Osteoblast (primary cell): ENCODE measurements at places on chromosomes 7 and 10. TPM values are rescaled to one million over a fixed set of nuclear protein-coding genes. Genes with fewer than 3 reads are reported as not detected.

DNA sequence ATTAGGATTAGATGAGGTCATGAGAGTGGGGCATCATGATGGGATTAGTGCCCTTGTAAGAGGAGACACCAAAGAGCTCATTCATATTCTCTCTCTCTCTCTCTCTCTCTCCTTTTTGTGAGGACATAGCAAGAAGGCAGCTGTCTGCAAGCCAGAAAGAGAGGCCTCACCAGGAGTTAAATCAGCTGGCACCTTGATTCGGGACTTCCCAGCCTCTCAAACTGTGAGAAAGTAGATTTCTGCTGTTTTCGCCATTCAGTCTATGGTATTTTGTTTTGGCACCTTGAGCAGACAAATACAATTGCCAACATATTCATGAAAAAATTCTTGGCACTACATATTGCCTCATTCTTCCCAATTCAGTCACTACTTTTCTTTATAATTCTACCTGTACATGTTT lies 20.6 kb upstream of the ATAD1 start:
- DNase-seq: no peak

- DNase-seq: no peak
Measured at GRCh38 chr7:47948141-47948790, at the start of gene PKD1L1. Gene PKD1L1, minus strand, starts transcription at chr7:47948466. Its CDS starts 26 bp downstream, at chr7:47948440.

DNA sequence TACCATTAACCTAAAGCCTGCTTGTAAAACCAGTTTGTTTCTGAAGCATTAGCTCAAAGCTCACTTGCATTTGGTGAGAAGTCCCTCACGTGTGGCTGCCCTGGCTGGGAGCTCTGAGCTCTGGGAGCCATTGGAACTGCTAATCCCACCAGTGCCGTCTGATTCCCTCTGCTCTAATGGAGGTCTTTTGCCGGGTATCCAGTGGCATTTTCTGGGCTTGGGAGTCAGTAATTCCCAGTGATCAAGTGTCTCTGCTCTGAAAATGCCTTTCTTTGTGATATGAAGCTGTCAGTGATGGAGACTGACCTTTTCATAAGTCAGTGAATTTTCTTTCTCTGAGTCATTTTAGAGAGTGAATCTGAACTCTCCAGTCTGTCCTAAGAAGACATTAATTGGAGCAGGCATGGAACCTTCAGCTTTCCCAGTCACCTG lies 36.9 kb upstream of the FAM20C start:
- peak; percentile 86 for DNase-seq

DNA sequence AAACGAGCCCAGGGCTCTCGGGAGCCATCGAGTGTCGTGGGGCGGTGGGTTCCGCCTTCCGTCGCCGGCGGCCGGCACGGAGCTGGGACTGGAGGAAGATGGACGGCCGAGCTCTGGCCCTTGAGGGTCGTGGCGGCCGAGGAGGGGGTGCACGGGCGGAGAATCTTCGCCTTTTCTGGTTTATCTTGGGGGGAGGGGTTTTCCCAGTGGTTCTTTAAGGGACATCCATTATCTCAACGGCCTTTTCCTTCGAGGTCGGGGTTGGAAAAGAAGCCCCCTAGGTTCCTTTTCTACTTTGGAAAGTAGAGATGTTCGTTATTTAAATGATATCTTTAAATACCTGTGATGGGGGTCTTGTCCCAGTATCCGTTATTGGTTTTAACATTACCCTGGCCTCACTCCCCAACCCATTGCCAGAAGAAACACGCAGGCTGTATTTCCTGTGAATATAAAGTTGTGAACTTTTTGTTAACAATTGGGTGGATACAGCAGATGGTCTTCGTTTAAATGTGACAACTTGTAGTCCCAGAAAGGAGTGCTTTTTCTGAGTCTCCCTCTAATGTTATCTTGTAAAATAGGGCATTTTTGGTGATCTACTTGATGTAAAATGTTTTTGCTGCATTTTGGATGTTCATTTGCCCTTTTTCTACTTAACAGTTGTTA lies 765 bp downstream of the CCAR1 start:
- DNase-seq: peak; percentile 46

DNA sequence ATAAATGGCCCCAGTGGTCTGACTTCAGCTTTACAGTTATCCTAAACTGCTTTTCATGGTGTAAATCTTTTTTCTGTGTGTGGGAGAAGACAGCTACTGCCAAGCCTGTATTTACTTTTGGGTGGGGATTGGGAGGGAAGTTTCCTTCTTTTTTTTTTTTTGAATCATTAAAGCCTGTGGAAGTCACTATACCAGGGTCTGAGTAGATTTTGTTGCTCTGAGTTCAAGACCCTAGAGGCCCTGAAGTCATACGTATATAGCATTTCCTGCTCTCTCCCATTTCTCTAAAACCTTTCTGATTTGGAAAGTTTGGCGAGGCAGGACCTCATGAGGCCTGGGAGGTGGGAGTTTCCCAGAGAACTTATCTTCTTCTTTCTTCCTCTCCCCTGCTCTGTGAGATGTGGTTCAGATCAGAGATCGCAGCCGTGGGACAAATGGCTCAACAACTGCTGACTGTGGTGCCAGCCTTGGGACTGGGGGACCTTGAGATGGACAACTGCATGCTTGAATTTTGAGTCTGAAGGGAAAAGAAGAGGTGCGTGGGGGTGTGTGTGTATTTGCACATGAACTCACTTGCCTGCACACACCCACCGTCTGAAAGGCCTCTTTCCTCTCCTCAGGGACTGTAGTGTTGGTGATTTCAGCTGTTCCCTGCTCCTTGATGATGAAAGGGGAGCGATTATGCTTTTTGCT lies 18.1 kb downstream of the LRMDA start:
- DNase-seq: no peak

- DNase-seq: no peak
Measured at GRCh38 chr10:73444457-73444856, 11.1 kb upstream of the MSS51 start.

DNA sequence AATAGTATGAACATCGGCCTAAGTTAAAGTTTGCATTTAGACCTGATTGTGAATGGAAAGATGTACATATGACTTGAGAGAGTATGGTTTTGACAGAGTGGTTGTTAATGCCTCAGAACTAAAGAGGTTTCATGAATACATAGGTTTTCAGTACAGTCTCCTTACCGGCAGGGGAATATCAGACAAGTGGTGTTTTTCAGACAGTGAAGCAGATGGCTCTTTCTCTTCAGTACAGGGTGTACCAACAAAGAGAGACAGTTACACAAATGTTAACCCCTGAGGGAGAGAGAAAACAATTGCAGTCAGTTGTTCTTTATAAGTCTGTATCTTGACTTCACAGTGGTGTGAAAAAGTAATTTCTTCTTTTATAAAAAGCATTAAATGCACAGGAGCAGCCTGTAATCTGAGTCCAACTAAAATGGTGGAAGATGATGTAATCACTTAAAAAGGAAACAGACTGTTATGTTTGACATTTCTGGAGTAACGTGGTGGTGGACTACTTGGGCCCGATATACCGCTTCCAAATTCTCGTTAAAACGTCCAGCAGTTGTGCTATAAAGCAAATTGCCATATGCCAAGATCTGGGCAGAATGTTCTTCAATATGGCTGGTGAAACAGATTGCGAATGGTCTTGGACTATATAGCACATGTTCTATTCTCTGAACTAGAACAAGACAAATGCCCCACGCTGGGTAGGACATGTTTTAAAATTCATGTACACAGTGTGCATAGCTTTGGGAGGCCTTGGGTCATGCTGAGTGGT lies 69.2 kb downstream of the SDK1 start:
- no peak for DNase-seq

DNA sequence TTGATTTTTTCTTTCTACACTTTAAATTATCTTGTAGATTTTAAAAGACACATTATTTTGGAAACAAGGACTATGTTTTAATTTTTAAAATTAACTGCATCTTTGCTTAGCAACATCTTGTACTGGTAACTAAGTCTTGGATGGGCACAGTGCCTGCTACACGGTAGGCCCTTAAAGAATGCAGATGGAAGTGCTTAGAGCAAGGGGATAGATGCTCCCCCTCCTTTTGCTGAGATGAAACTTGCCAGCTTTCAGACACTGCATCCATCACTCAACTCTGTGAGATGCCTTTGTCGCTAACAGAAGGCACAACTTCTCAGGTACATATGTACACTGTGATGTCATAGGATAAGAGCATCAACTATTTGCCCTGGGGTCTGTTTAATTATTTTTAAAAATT lies 103.9 kb downstream of the LRRC18 start:
- no peak for DNase-seq

DNA sequence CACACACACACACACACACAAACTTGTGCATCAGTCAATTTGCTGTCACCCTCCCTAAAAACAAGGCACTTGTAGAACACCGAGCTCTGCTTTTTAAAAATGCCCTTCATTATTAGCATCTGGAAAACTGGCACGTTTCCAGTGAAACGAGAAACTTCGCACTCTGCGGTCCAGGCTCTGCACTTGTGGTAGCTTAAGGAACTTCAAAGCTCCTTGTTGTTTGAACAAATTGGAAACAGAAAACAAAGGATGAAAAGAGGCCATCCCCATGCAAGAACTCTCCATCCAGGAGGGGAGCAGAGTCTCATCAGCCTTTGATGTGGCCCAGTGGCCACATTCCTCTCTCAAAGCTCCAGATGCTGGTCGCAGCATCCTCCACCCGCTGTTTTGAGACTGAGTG lies 105.1 kb downstream of the C10orf90 start:
- no peak for DNase-seq

DNA sequence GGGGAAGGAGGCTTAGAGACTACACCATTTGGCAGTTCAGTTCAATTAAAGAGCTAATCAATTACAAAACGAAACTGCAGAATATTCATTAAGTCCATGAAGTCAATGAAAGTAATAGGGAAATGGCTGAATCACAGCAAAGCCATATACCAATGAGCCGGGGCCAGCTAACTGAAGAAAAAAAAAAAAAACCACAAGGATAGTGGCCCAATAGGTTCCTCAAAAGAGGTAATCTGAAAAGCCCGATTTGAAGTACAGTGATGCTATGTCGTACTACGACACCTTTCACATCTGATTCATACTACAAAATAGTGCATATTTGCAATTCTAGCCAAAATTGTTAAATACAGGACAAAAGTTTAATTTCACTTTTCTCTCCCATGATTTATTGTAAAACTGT lies 2.5 kb downstream of the ARHGAP12 start:
- no peak for DNase-seq

LIPJ gene
- total RNA-seq: under 0.01 TPM in 2 replicates

WEE2 gene
- not detected in 2 replicates for total RNA-seq

FIS1 gene
- 118 and 136 TPM in 2 replicates for total RNA-seq
